ENCODE measurements at places on chromosomes 4 and X.
A peak's percentile ranks its signal among the peaks of the same experiment; 100 is the strongest.

GRCh38 chr4:158814636-158815330 is 46.0 kb downstream of the FNIP2 start:
- DNase-seq = peak; percentile 63

GRCh38 chr4:138707746-138708677 is 307.6 kb upstream of the NOCT start:
- DNase-seq = no peak

DNA sequence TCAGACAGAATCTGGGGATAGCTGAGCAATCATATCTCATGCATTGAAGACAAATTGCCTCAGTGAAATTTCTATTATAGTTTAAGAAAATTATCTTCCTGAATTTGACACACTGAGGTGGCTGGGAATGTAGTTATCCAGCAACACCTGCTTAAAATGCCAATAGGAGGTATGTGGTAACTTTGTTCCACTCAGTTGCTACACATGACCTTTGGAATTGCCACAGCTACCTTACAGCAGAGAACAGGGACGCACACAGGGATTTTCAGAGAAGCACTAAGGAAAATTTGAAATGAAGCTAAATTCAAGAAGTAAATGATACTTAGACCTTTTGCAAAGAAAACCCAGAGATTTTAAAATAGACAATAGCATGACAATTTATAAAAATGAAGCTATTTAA is 264.6 kb downstream of the IL1RAPL1 start:
- no peak for DNase-seq

- DNase-seq = no peak
Observed at GRCh38 chr4:107453987-107454386, 266.0 kb downstream of the PAPSS1 start.

DNA sequence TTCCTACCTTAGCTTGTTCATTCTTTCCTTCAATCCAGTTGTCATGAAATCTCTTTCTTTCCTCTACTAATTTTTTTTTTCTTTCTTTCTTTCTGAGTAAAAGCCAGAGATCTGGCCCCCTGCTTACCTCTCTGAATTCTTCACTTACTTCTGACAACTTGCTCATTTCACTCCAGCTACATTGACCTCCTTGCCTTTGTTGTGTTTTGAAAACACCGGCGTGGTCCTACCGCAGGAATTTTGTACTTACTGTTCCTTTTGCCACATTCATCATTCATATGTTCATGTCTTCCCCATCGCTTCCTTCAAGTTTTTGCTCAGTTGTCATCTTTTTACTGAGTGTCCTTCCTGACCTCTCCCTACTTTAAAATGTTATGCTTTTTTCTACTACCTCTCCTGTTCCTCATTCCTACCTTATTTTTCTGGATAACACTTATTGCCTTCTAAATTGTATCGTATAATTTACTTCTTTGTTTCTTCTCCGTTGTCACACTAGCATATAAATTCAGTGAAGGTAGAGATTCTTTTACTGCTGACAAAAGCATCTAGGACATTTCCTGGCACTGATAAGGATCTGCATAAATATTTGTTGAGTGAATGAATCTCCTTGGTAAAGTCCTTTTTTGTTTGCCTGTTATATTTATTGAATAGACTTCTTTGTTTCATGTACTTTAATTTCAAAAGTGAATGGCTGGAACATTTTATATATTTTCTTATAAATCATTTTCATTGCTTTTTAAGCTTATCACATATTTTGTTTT is 74.4 kb downstream of the NFKB1 start:
- DNase-seq = no peak

- DNase-seq = no peak
Observed at GRCh38 chrX:82648062-82648461, 860.0 kb upstream of the POU3F4 start.

DNA sequence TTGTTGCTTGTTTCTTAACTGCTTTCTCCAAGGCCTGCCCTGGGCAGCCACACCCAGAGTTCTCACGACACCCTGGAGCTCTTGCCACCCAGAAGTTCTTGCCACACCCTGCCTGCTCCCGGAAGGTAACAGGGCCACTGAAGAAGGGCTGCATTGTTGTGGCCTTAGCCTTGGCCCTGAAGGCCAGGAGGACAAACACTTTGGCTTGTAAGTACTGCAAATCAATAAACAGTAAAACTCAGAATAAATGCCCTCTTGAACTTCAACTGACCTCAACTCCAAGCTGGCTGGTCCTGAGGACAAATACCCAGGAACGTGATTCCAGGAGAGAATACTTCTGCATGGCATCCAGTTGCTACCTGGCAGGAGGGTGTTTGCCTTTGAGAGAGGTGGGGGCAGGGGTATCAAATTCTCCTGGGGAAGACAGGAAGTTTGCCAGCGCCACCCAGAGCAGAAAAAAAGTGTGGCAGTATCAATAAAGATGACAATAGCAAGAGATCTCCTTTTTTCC is 54.1 kb downstream of the TLR10 start:
- DNase-seq = no peak
